ENCODE measurements at places on chromosomes 13 and 19.

DNA sequence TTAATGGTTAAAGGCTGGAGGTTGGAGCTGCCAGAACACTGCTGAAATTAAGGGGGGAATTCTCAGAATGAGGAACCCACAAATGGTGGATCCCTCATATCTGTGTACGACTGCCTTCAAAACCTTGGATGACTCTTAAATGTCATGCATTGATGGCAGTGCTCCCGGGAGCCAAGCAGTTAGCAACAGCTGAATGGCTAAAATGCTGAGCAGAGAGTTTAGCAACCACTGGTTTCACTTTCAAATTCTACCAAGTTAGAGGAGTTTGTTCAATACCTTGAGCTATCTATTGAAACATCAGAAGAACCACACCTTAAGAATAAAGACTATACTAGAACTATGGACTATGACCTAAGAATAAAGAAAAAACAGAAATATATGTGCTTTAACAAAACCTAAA, 41.4 kb downstream of the UQCRFS1 start:
- DNase-seq, result no peak

- no peak for DNase-seq
These were observed 6.2 kb upstream of the KLK13 start for GRCh38 chr19:51071095-51071405.

DNA sequence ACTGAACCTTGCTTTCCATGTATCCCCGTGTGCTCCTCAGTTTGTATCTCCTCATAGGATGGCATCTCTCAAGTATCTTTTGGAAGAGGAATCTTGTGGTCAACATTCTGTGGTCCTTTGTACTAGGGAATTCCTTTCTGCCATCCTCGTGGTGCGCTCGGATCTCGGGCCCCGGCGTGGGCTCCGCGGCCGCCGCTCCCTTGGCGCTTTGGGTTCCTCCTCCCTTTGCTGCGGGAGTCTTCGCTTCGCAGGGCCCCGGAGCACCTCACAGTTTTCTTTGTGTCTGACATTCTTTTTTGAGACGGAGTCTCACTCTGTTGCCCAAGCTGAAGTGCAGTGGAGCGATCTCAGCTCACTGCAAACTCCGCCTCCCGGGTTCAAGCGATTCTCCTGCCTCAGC, 264.7 kb downstream of the IRS2 start:
- no peak for DNase-seq

DNA sequence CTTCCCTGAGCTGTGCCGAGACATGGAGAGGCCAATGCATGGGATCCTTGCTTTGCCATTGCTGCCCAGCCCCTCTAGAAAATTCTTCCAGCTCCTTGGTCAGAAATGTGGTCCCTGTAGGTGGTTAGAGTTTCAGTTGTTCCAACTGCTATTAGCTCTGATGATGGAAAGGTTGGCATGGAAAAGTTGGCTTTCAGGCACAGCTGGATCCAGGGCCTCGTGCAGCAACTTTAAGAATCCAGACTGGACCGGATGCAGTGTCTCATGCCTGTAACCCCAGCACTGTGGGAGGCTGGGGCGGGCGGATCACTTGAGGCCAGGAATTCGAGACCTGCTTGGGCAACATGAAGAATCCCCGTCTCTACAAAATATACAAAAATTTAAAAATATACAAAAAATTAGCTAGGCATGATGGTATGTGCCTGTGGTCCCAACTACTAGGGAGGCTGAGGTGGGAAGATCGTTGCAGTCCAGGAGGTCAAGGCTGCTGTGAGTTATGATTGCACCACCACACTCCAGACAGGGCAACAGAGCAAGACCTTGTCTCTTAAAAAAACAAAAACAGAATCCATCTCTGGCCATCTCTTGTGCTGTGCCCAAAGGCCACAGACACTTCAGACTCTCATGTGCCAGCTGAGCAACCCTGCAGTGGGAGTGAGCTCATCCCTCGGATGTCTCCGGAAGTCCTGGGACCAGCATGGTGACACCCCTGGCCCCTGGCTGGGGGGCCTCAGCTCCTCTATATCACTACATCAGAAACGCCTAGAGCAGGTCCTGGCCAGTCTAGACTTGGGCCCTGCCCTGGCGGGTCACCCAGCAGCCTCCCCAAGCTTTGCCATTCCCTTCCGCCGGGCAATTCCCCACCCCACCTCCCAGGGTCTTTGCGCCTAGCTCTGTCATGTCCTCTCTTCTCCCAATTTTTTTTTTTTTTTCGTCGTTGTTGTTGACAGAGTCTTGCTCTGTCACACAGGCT, 16.8 kb downstream of the MEX3D start:
- no peak for DNase-seq

DNA sequence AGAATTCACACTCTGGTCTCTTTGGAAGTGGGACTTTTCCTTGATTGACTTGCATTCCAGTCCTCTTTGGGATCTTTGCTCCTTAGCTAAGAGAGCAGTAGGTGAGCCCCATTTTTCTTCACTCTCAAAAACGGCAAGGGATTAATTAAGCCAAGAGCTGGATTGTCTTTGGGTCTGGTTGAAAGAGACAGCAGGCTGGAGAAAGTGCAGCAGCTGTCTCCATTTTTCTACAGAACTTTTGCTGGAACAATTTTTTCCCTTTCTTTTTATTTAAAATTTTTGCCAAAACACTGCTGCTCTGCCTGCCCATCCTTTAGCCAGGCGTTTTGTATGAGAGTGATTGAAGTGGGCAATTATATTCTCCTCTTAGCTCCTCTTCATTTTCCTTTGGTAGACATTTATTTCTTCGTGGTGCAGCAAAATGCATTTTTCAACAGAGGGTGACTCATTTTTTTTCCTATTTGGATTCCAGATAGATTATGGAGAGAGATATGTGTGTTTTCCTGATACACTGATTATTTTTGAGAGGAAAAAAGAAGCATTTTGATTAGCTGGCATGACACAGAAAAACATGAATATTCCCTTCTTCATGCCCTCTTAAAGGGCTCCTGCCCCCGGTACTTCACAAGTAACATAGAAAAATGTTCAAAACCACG, 371.2 kb upstream of the NBEA start:
- DNase-seq, result no peak

DNA sequence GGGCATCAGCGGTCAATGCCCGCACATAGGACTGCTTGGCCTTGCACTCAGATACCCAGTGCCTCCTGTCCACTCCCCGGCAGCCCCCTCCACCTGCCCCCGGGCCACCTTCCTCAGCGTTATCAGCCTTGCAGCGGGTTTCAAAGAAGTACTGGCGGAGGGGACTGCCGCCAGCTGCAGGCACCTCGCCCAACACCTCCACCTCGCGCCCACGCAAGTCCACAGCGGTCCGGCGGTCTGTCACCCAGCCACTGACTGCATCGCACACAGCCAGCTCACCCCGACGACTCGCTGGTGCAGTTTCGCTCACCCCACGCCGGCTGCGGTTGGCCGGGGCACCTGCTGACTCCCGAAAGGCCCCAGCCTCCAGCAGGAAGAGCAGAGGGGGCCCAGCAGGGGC, 3.2 kb downstream of the NTF4 start:
- no peak for DNase-seq

DNA sequence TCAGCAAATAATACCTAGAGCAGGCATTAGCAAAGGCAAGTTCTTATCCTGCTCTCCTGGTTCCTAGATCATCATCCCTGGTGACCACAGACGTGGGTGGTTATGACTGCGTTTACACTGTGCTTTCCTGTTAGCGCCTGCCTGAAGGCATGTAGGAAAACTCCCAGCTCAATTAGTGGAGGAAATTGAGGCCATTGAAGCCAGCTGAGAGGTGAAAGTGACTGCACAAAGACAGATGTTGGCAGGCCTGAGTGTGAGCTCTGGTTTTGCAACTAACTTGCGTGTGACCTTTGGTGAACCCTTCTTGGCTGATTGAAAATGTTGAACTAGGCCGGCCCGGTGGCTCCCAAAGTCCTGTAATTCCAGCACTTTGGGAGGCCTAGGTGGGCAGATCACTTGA, 17.5 kb upstream of the NWD1 start:
- DNase-seq, result no peak

DNA sequence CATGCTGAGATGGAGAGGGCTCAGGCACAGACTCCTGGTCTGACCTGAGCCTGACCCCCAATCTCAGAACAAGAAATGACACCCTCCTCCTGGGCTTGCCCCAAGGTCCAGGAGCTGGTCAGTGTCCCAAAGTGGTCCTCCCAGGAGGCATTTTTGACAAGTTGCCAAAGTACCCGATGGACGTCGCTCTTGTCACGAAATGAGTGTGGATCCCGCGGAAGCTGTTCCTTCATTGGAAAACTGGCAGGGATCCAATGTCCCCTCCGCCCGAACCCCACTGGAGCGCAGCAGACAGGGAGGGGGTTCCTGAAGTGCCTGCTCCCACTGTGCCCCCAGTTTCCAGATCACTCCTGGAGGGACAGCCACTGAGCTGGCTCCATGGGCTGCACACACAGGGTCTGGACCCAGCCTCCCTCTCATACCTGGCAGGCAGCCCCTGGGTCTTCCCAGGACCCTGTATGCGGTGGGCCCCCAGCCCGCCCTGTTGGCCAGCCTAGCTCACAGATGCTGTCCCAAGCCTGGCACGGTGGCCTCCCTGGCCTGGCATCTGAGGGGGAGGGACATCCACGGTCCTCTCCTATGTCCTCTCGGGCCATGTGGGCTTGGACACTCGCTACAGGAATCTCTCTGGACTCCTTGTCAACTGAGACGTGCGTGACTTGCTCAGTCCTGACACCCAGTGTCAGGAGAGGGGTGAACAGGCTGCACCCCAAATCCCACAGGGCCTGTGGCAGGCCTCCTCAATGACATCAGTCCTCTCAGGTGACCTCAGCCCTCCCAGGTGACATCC, 12.8 kb upstream of the ZNF14 start:
- DNase-seq, result no peak

DNA sequence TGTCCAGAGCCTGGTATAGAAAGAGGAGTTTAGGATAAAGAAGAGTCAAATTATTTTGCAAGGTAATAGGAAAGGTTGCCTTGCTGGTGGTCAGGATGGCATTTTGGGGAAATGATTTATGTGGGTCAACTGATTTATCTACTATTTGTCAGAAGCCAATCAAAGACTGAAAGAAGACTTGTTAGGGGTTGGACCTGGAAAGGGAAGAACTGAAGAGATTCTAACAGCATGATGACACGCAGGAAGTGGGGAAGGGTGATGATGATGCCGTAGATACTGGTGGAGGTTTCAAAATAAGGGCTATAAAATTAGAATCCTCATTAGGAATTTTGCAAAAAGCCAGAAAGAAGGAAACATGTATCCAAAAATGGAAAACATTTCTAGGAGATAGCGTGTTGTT, 60.7 kb upstream of the FGF14 start:
- no peak for DNase-seq

DNA sequence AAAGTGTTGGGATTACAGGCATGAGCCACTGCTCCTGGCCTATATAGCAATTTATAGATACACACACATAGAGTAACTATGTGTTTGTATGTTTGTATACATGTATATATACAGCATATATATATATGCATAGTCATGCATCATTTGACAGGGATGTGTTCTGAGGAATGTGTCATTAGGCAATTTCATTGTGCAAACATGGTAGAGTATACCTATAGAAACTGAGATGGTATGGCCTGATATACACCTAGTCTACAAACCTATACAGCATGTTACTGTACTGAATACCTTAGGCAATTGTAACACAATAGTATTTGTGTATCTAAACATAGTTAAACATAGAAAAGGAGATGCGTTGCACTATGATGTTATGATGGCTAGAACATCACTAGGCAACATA, 53.0 kb upstream of the PCCA start:
- DNase-seq, result no peak

- DNase-seq, result no peak
These were observed 116.9 kb downstream of the KCTD12 start for GRCh38 chr13:76769271-76769791.

- no peak for DNase-seq
These were observed 24.1 kb upstream of the WDFY2 start for GRCh38 chr13:51559946-51560735.

DNA sequence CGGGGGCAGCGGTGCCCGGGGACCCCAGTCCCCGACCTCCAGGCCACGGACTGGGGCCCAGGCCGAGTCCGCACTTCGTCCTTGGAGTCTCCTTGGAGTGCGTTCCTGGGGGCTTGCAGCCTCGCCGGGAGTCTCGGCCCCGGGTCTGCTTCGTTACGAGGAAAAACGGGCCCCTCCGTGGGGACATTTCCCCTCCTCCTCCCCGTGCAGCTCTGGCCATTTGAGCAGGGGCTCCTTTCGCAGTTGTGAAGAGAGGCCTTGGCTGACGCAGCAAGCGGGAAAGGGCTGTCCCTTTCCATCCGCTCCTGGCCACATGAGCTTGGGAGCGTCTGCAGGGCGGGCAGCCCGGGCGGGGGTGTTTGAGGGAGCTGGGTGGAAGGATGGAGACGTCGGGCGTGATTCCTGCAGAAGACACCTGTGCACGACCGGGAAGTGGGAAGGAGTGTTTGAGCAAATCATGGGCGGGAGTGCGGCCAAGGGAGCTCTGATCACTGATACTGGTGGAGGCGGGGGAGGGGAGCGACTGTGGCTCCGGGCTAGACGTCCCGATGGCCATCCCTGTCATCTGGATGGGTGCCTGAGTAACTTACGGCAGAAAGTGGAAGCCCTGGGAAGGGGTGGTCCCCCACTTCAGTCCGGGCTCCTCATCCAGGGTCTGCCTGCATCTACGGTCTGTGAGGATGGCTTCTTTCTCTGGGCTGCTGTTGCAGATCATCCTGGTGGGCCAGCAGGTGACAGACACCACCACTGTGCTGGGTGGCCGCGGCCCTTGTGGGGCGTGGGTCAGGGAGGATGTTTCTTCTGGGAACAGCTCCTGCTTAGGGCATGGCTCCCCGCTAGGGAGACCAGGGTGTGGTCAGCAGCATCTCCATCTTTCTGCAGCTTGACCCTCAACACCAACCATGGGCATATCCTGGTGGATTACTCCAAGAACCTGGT, 736 bp downstream of the GPI start:
- DNase-seq, result no peak

- no peak for DNase-seq
These were observed 31.2 kb downstream of the TMPRSS9 start for GRCh38 chr19:2391118-2391725.

- no peak for DNase-seq
These were observed 53.4 kb downstream of the ABCC4 start for GRCh38 chr13:95247852-95248251.

All from activated CD8-positive, alpha-beta memory T cell treated with anti-CD3 and anti-CD28 coated beads for 48 hours (primary cell).